ENCODE measurements at places on chromosomes 2 and 18.

DNA sequence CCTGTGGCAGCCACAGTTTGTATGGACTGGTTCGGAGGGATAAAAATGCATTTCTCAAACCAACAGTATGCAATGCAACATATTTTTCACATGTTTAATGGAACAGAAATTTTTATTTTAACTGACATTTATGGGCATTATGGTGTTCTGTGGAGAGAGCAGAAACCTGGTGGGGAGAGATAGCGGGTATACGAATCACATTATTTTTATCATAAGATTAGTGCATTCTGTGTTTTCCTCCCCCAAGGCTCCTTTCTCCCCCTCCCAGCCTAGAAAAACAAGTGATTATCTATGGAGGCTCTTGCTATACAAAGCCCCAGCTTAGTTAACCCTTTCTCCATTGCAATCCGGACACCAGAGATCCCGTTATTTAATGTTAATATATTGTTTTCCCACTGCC is 289.8 kb upstream of the PIK3C3 start:
- no peak for DNase-seq

- no peak for DNase-seq
Observed at GRCh38 chr2:201980389-201980821, 53.2 kb upstream of the FZD7 start.

DNA sequence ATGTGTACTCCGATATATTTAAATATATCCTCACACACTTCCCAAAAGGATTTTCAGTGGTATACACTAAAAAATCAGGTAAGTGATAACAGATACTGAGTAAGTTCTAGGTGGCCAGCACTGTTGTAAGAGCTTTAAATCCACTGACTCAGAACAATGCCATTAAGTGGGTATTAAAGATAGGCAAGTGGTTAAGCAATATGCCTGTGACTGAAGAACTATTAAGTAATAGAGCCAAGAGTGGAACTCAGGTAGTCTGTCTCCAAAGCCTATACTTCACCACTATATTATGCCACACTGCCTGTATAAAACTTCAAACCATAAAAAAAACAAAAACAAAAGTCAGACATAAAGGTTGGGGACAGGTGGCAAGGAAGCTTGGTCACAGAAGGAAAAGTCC is 37.2 kb downstream of the THUMPD2 start:
- DNase-seq = no peak

DNA sequence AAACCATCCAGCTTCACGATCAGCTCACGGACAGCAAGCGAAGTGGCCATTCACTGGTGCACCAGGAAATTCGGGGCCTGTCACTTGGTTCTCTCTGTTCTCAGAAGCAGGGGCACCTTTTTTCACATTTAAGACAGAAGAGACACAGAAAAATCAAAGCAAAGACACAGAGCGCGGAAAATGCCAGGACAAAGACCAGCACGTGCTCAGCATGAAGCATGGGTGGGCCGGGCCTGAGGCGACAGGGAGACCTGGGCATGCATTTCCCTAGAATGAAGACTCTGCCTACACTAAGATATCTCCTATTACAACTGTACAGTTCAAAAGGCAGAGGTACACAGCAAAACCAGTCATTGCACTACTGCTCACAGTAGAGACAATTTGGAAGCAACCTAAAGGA is 117.4 kb upstream of the ID2 start:
- DNase-seq = no peak

DNA sequence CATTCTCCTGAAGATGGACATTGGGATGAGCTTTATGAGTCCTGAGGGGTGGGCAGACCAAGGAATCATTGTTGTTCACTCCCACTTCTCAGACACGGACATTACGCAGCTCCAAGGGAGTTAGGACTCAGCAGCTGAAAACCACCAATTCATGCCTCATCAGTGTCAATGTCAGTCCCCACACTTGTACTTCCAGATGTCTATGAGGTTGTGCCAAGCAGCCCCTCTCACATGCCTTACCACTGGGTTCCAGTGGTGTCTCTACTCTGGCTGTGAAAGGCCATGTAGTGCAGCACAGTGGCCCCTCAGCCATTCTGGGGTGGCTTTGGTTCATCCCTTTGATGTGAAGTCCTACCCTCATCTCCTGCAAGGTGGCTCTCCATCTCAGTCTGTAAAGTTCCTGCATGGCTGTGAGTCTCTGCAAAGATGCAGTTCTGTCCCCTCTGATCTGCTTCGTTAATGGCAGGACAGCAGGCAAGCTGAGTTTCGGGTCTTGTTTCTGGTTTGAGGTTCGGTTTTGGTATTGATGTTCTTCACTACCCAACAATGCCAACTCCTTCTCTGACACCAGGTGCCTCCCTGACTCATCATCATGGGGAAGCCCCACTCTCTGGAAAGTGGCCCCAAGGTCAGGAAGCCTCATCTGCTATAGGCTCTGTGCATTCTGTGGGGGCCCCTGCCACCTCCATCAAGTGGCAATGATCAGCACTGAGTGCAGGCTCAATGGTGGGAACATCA is 14.0 kb upstream of the COL6A3 start:
- DNase-seq = peak; percentile 59

- DNase-seq = no peak
Observed at GRCh38 chr18:33557706-33558105, 20.3 kb upstream of the ASXL3 start.

DNA sequence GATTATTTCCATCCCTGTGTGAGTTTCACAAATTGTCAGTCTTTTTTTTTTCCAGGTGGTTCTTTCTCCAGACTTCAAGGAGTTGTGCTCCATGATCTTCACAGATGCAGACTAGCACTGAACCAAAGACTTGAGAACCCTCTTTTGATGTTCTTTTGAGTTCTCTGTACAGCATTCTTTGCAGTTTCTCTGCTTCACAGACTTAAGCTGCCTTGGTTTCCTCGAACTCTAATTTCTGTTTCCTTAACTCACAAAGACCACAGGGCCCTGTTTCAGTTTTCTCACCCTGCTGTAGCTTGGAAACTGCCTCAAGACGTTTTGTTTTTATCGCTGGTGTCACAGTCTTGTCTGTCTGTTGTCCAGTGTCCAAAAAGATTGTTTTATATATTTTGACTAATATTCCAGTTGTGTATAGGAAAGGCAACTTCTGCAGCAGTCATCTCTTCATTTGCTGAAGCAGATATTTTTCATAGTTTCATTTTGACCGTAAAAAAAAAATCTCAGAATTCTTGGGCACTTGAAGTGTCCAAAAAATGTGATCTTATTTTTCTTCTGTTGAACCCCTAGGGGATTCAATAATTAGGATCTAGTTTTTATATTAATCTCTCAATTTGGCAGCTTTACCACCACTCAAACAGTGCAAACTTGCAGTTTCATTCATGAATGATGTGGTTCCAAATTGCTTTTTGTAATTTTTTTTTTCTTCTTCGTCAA is 97.0 kb upstream of the MC4R start:
- no peak for DNase-seq
